T-helper 17 cell (primary cell): ENCODE measurements at places on chromosomes 5 and 9.

- H3K27ac ChIP-seq: peak overlapping the region; percentile 100
- H3K27me3 ChIP-seq: no peaks in the 10 kb centered on the region
- H3K36me3 ChIP-seq: peaks cover 22% of the 10 kb centered on the region
- DNase-seq: no peak
These were observed 24.2 kb downstream of the TCF7 start for GRCh38 chr5:134138416-134139376.

DNA sequence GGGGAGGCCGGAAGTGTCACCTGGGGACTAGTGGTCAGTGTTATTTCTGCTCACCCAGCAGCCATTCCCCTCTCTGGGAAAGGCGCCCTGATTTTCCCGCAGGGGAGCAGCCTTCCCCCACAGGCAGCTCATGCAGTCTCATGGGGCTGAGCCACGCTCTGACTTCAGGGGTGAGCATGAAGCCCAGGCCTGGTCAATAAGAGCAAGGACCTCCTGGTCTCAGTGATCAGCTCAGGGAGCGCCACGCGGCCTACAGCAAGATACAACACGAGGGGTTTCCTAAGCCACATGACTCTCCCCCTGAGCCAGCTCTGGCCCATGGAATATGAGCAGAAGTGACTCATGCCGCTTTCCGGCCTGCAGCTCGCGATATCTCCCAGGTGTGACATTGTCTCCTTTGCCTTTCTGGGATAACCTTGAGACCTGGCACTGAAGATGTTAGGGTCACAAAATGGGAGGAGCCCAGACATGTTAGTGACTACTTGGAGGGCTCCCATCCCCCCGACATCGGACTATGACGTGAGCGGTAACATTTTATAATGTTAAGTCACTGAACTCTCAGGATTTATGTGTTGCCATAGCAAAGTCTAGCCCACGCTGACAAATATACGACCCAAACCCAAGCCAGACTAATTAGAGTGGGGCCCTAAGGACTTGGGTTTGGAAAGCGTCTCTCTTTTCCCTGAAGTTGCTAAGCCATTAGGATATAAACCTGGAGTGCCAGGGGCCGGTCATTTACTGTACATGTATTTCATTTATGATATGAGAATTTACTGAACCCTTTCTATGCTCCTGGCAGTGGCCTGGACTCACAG lies 46.5 kb upstream of the GFPT2 start:
- no peaks in the 10 kb centered on the region for H3K4me1 ChIP-seq
- no peak for DNase-seq
- no peaks in the 10 kb centered on the region for H3K36me3 ChIP-seq
- no peak overlapping the region for H3K4me3 ChIP-seq
- no peak overlapping the region for H3K27ac ChIP-seq

- peaks cover 81% of the 10 kb centered on the region for H3K4me1 ChIP-seq
- peak overlapping the region; percentile 85 for H3K4me3 ChIP-seq
- peak; percentile 16 for DNase-seq
- H3K27me3 ChIP-seq: no peaks in the 10 kb centered on the region
These were observed 11.7 kb downstream of the MAP3K1 start for GRCh38 chr5:56827049-56827448.

DNA sequence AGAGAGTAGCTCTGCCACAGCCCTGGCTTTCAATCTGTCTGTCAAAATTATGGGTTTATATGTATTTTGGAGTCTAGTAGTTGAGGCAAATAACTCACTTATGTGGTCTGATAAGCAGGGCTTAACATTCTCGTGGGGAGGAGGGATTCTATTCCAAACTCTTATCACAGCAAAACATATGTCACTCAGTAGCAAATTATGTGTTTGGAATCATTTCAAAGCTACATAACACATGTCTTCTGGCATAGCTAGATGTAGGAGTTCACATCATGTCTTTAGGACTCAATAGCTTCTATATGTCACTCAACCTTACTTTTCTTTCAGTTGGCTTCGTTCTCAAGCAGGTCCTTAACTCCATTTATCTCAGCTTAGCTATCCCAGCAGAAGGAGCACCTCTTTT lies 144.5 kb upstream of the SEMA6A start:
- peaks cover 24% of the 10 kb centered on the region for H3K27me3 ChIP-seq
- H3K36me3 ChIP-seq: no peaks in the 10 kb centered on the region
- no peak for DNase-seq
- no peak overlapping the region for H3K27ac ChIP-seq

DNA sequence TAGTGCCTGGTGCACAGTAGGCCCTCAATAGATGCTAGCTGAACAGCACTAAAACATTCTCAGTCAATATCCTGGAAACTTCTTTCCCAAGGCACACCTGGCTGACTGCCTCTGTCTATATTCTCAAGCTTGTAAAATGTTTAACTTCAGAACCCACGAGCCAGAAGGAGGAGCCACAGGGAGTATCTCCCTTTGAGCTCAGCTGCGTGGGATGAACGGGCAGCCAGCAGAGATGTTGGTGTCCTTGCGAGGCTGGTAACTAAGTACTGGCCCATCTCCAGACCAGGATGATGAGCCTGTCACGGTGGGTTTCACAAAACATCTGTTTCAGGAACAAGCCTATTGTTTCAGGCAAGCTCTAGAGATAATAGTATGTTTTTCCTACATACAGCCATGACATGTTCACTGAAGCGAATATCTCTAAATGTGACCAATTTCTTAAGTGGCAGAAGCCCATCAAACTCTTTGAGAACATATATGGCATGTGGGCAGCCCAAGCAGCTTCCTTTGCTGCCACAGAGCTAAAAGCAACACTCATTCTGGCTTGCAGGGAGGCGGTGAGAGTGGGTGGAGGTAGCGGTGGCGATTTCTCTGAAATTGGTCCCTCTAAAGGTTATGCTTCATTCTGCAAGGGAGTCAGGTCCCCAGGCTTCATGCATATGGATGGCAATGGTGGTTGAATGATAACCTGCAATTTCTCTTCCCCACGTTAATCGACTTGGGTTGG lies 206.2 kb downstream of the TTLL11 start:
- no peak overlapping the region for H3K4me3 ChIP-seq
- H3K36me3 ChIP-seq: peaks cover 4% of the 10 kb centered on the region
- DNase-seq: no peak
- H3K4me1 ChIP-seq: no peaks in the 10 kb centered on the region
- no peak overlapping the region for H3K27ac ChIP-seq

DNA sequence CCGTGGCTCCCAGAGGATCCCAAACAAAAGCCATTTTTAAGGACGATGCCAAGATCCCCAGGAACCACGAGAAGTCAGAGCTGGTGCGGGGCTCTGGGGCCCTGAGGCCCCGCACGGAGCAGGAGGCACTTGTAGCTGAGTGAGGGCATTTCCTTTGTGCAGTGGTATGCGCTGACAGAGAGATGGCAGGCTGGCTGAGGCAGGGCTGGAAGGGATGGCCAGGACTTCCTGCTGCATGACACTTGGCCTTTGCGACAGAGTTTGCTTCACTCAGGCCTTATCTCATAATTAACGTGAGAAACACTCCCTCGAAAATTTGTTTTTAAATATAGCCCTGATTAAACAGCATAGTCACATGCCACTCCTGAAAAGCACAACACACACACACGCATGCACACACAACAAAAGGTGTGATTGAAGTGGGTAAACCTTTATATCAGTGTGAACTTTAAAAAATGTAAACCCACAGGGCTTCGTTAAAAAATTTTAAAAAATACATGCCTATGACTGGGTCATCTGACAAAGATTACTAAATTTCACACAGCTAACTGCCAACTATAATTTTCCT lies 536.6 kb downstream of the PDE4D start:
- H3K27me3 ChIP-seq: peaks cover 57% of the 10 kb centered on the region
- H3K4me3 ChIP-seq: no peak overlapping the region
- no peak overlapping the region for H3K27ac ChIP-seq
- H3K4me1 ChIP-seq: peaks cover 3% of the 10 kb centered on the region
- DNase-seq: no peak

- peaks cover 7% of the 10 kb centered on the region for H3K27me3 ChIP-seq
- no peaks in the 10 kb centered on the region for H3K36me3 ChIP-seq
- H3K27ac ChIP-seq: no peak overlapping the region
- DNase-seq: peak; percentile 35
- H3K4me1 ChIP-seq: peaks cover 21% of the 10 kb centered on the region
These were observed 20.2 kb downstream of the IGIP start for GRCh38 chr5:140145818-140146522.

DNA sequence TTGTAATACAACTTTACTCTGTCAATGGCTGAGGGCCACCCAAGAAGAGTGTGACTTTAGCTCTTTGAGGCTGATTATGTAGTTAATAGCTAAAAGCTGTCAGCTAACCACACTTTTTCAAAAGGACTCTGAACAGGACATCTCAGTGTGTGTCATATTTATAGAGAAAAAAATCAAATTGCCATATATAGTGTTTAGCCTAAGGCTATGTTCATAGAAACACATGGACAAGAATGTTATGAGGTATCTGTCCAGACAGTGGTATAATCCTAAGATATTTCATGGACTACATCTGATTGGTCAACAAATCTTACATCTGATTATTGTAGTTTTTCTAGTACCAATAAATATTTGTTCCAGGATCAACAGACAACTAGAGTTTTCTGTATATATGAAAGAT lies 42.1 kb upstream of the CDH18 start:
- H3K4me3 ChIP-seq: no peak overlapping the region
- H3K27me3 ChIP-seq: no peaks in the 10 kb centered on the region
- no peak for DNase-seq
- H3K27ac ChIP-seq: no peak overlapping the region
- no peaks in the 10 kb centered on the region for H3K4me1 ChIP-seq
- H3K36me3 ChIP-seq: no peaks in the 10 kb centered on the region

DNA sequence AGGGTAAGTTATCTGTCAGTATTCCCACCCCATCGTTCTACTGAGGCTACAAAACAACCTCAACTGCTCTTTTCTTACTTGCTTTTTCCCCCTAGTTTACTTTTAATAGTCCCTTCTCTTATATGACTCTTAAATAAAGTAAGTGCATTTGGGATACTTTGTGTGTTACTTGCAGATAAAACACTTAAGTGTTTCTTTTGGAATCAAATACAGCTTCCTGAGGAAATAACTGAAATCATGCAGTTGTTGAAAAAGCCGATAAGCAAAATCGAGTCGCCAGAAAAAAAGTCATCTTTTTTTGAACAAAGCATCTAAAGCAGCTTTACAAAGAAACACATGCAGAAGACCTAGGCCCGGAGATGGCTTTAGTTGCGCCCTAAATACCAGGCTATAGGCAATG lies 53.5 kb upstream of the EPB41L4A start:
- H3K27me3 ChIP-seq: peaks cover 44% of the 10 kb centered on the region
- DNase-seq: no peak
- no peak overlapping the region for H3K27ac ChIP-seq
- peaks cover 3% of the 10 kb centered on the region for H3K36me3 ChIP-seq

GRCh38 chr5:168481330-168481788 lies 4.9 kb upstream of the RARS1 start:
- H3K27me3 ChIP-seq: peaks cover 11% of the 10 kb centered on the region
- peaks cover 3% of the 10 kb centered on the region for H3K36me3 ChIP-seq
- H3K27ac ChIP-seq: peak overlapping the region; percentile 32

DNA sequence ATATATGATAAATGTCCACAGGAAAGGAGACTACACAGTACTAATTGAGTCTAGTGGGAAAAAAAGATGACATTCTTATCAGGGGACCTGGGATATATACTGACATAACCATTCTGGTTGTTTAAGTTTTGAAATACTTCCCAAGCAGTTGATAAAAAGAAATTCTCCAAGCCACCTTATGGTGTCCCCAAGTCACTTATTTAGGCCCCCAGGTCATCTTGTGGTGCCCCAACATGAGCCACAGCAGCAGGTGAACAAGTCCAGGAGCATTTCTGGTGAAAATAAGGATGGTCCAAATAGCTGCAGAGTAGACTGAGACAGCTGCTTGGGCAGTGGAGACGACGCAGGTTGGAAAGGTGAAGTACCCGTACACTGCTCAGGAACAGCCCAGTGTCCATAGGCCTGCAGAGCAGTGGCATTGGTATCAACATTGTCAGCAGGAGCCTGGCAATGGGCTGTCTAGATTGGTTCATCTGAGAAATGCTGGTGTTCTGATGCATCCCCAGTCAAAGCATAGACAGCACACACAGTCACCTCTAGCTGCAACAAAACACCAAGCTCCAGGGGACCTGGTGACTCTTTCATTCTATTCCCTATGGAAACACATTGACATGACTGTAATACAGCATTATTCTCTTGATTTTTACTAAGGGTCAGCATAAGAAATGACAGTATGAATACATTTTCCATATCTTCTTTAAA lies 430.6 kb downstream of the NR2F1-AS1 start:
- H3K27ac ChIP-seq: no peak overlapping the region
- no peaks in the 10 kb centered on the region for H3K27me3 ChIP-seq
- H3K4me1 ChIP-seq: no peaks in the 10 kb centered on the region
- H3K36me3 ChIP-seq: no peaks in the 10 kb centered on the region
- no peak for DNase-seq

DNA sequence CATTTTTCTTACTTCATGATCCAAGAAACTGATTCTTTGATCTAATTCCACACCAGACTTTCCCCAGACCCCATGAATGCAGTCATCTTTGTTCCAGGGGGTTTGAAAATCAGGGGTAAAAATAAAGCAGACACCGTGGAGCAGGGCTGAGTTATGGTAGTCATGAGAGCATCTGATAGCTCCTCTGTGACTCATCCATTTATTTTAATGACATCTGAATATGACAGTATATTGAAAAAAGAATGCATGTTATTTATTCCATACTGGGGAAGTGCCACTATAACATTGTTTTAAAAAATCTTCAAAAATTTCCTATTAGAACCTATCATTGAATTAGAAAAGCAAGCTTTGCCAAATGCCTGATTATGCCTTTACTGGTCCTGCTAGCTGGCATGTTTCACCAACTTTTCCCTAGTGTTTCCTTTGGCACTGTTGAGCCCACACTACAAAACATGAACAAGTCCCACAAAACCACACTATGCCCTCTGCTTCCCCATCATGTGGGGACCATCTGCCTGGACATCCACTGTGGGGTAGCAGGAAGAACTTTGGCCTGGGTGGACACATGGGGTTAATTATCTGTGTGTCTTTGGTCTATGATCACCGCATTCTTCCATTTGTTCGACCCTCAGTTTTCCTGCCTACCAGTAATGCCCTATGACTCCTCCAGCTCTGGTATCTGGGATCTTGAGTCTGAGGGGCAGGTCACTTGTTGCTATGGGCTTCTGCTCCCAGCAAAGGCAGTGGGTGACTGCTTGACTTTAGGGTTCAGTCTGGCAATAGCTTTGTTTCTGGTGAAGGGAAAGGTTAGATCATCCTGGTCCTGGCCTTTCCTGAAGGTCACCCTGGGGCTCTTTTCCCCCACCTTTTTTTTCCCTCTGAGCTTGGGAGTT lies 82.7 kb upstream of the PANK3 start:
- no peak overlapping the region for H3K4me3 ChIP-seq
- no peaks in the 10 kb centered on the region for H3K4me1 ChIP-seq
- H3K36me3 ChIP-seq: no peaks in the 10 kb centered on the region
- peaks cover 26% of the 10 kb centered on the region for H3K27me3 ChIP-seq
